ENCODE measurements at places on chromosomes 7 and 10.
A peak's percentile ranks its signal among the peaks of the same experiment; 100 is the strongest.

GRCh38 chr7:36473454-36474282, 84.0 kb downstream of the ANLN start:
- peak; percentile 35 for DNase-seq

DNA sequence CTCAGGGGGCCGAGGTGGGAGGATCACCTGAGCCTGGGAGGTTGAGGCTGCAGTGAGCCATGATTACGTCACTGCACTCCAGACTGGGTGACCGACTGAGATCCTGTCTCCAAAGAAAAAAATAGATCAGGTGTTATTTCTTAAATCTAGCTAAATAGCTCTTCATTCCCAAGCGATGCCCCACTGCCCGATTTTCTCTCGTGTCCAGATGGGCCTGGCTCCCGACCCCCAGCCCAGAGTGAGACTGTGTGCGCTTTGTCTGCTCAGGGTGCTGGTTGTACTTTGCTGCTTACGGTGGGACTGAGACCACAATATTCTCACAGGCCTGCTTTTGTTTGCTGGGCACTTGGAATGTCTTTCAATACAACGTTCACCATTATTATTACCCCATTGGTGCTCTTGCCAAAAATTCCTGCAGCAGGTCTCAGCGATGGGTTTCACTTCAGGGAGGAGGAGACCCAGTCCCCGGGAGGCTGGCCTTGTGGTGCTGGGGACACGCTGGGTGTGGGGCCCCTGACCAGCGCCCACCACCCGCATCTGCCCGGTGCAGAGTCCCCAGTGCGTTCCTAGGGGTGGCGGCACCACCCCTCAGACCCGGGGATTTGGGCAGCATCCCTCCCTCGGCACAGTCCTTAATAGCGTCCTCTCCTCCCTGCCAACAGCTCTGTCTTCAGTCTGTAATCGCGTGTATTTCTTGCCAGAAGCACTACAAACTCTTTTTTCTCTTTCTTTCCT, 20.4 kb upstream of the DPYSL4 start:
- DNase-seq: no peak

- DNase-seq: no peak
Observed at GRCh38 chr7:156464339-156464738, 176.2 kb upstream of the RNF32 start.

- no peak for DNase-seq
Observed at GRCh38 chr7:77697535-77697831, 1.2 kb downstream of the RSBN1L start.

DNA sequence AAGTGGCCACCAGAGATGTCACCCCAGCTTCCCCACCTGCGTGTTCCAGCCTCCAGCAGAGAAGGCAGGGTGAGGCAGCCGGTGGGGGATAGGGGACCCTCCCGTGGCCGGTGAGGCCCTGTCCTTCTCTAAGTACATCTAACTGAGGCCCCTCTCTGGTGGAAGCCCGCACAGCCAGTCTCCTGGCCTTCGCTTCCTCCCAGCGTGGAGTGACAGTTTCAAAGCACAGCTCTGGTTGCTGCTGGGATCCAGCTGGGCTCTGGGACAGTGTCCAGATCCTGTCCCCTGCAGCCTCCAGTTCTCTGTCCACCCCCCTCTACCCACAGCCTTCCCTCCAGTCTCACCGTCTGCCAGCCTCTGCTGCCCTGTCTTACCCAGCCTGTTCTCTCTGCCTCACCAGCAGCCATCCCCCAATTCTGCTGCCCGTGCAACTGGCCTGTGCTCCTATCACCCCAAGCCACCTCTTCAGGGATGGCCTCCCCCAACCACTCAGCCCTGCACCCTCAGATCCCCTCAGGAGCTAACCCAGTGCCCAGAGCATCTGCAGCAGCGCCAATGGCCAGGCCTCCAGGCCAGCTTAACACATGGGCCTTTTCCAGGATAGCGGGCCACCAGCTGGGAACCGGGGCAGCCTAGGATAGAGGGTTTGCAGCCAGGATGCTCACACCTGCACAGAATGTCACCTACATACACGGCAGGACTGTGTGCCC, 16.3 kb upstream of the SH2B2 start:
- no peak for DNase-seq

GRCh38 chr7:157800281-157800680, 463.5 kb downstream of the DNAJB6 start:
- DNase-seq: no peak

DNA sequence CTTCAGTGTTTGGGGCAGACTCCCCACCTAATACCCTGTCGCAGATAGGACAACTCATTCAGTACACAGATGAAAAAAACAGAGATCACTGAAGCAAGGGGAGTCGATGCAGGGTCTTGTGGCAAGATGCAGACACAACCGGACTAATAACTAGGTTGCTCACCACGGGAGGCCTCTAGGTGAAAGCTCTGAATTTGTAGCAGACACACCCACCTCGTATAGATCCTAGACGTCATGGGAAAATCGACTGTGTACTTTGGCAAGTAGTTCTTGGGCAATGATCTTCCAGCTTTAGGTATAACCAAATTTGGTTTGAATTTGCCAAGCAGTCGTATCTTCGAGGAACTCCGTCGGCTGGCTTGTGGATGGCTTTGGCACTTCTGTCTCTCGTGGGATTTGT, 88.1 kb downstream of the TCF7L2 start:
- DNase-seq: no peak

GRCh38 chr10:86868353-86868752, 89.1 kb downstream of the MMRN2 start:
- DNase-seq: peak; percentile 43

DNA sequence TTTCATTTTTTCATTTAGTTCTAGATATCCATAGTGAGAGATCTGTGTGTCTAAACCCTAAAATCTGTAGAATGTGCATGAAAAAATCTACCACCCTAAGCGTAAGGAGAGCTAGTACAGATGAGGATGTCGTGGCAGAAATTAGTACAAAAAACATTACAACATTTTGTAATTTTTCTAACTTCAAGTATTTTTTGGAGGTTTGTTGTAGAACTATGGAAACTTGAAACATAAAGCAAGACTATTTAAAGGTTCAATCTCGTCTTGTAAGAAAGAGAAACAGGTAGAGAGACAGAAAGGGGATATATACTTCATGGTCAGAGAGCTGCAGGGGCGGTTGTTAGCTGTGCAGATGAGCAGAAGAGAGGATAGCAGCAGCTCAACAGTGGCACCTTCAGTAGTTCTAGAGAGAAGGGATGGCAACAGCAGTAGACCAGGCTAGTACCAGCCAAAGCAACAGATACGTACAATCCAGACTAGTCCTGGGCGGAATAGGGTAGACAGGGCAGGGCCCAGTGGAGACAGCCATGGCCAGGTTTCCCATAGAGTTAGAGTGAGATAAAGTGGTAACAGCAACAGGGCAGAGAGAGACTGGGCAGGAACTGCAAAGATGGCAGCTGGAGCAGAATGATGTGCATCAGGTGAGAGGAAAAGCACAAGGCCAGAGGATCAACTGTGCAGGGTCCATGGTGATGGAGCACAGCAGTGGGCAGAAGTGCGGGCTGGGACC, 145.2 kb downstream of the FRMD4A start:
- peak; percentile 96 for DNase-seq

- no peak for DNase-seq
Observed at GRCh38 chr10:131181456-131181855, 130.1 kb downstream of the TCERG1L start.

- no peak for DNase-seq
Observed at GRCh38 chr7:128917122-128917521, 6.6 kb upstream of the KCP start.

DNA sequence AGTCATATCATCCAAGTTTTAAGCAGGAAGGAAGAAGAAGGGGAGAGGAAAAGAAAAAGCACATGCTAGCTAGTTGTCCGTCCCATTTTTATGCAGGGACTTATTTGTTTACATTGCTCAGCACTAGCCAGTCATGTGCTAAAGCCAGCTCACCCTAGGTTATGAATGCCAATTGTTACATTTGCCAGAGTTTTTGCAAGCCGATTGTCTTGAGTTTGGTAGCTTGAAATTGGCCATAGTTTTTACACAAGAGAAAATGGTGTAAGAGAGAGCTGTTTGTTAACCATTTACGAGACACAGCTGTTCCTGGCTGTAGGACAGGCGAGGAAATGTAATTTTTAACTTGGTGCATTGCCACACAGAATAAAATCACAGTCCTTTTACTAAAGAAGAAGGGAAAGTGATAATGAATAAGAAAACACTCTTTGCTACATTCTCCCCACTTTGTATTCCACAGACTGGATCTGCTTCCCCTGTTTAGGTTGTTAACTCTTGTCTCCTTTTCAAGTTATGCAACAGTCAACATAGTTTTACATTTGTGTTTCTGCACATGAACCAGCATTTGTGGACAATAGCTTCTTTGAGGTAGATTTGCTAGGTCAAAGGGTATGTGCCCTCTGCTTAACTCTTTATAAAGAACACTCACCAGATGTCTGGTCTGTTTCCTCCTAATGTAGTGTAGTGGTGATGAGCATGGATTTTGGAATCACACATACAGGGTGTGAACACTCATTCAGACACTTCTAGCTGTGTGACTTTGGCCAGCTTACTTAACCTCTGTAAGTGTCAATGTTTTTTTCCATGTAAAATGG, 357.2 kb downstream of the LRMDA start:
- peak; percentile 36 for DNase-seq
